ENCODE measurements at places on chromosomes 7 and 10. TPM values are rescaled to one million over a fixed set of nuclear protein-coding genes. Genes with fewer than 3 reads are reported as not detected.

- no peaks in the 10 kb centered on the region for H3K4me1 ChIP-seq
- H3K36me3 ChIP-seq, result no peaks in the 10 kb centered on the region
- DNase-seq, result no peak
- no peak overlapping the region for H3K4me3 ChIP-seq
These were observed 62.1 kb downstream of the OR13A1 start for GRCh38 chr10:45253183-45253914.

GRCh38 chr7:1223196-1223981, 9.3 kb upstream of the UNCX start:
- no peak overlapping the region for H3K4me3 ChIP-seq
- no peak overlapping the region for H3K27ac ChIP-seq
- no peaks in the 10 kb centered on the region for H3K4me1 ChIP-seq

GRCh38 chr7:53521638-53522184, 486.3 kb downstream of the POM121L12 start:
- H3K27ac ChIP-seq, result no peak overlapping the region
- no peaks in the 10 kb centered on the region for H3K36me3 ChIP-seq
- H3K4me3 ChIP-seq, result no peak overlapping the region
- no peaks in the 10 kb centered on the region for H3K4me1 ChIP-seq
- H3K27me3 ChIP-seq, result no peaks in the 10 kb centered on the region

DNA sequence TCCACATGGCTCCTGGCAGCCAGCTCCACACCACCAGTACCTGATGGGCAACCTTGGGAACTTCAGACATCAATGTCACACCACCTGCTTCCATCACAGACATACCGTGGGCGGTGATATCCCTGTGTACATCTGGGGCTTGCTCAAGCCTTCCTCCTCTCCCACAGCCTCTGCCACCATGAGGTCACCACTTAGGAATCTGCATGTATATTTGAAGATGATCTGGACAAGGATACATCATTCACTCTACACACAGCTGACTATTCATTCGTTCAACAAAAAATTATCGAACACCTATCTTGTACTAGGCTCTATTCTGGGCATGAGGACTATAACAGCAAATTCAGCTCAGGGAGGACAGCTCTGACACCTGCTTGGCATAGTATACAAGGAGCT, 6.8 kb downstream of the DLG5 start:
- no peaks in the 10 kb centered on the region for H3K27me3 ChIP-seq
- H3K4me1 ChIP-seq, result peaks cover 27% of the 10 kb centered on the region
- H3K36me3 ChIP-seq, result peaks cover 12% of the 10 kb centered on the region
- no peak overlapping the region for H3K4me3 ChIP-seq
- no peak overlapping the region for H3K27ac ChIP-seq

GRCh38 chr7:101418694-101419093, 56.0 kb downstream of the COL26A1 start:
- DNase-seq, result no peak
- H3K27me3 ChIP-seq, result peaks cover 6% of the 10 kb centered on the region
- no peaks in the 10 kb centered on the region for H3K4me1 ChIP-seq
- H3K4me3 ChIP-seq, result no peak overlapping the region

DNA sequence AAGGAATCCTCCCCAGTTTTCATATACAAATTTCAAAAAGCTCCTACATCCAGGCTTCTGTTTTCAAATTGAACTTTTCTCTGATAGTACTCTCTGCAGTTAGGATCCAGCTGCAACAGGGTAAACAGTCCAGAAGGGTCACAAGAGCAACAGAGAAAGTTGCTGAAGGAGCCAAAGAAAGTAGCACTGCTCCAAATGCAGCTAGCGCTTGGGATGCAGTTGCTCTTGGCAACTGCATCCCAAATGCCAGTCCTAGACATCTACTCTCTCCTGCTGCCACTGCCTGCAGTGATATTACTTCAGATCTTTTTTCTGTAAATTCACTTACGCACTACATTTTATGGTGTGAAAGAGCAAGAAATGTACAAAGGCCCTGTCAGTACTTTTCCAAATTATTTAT, 14.6 kb downstream of the GPR37 start:
- H3K4me3 ChIP-seq, result no peak overlapping the region
- H3K27ac ChIP-seq, result no peak overlapping the region
- no peaks in the 10 kb centered on the region for H3K4me1 ChIP-seq

GRCh38 chr7:1748839-1749173, 78.7 kb downstream of the ELFN1 start:
- DNase-seq, result no peak
- no peak overlapping the region for H3K27ac ChIP-seq
- H3K4me1 ChIP-seq, result no peaks in the 10 kb centered on the region
- peaks cover 15% of the 10 kb centered on the region for H3K27me3 ChIP-seq
- H3K36me3 ChIP-seq, result no peaks in the 10 kb centered on the region

DNA sequence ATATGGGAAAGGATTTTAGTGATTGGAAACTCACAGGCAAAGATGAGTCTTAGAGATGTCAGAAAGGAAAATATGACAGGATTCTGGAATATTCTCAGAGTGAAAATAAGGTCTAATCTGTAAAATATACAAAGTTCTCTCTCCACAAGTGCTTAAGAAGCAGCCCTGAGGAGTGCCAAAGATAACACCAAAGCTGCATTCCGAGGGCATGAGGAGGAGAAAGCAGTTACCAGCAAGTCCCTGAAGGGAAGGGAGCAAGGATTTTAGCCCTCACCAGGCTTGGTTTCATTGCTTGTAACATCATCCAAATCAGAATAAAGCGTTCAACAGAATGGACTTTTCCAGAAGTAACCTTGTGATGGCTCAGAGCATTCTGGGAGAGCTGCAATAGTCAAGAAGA, 31.4 kb upstream of the DLX6 start:
- no peak overlapping the region for H3K4me3 ChIP-seq
- DNase-seq, result peak; percentile 67
- H3K36me3 ChIP-seq, result peaks cover 3% of the 10 kb centered on the region

DNA sequence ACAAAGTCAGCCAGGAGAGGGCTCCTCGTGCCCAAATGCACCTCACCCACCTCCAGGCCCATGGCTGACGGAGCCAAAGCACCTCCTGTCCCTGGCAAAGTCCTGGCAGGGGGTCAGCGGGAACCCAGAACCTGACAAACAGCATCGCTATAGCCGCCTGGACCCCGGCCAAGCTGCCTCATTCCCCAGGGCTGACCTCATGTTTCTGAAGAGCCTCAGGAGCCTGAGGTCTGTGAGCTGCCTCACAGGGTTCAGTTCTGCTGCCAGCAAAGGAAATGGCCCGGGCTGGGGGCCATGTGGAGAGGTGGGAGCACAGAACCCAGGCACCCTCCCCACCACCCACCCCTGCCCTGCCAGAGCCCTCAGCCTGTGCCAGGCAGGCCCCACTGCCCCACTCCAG, 4.2 kb upstream of the NANOS1 start:
- no peaks in the 10 kb centered on the region for H3K36me3 ChIP-seq
- H3K4me1 ChIP-seq, result peaks cover 54% of the 10 kb centered on the region
- no peak overlapping the region for H3K27ac ChIP-seq
- DNase-seq, result peak; percentile 58
- H3K4me3 ChIP-seq, result no peak overlapping the region

DNA sequence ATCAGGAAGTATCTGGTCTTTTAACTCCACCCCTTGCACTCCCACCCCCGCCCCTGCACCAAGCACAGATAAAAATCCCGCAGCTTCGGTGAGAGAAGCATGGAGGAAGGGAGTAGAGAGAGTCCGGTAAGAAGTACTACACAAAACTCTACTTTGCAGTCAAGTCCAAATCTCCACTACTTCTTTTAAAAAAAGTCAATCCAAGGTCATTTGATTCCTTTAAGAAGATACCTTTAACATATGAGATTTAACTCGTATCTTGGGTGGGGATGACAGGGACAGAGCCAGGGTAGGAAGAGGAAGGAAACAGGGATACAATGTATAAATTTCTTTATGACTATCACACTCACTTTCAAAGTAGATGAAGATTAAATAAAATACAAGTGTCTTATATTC, 132.1 kb downstream of the NRBF2 start:
- peaks cover 3% of the 10 kb centered on the region for H3K4me1 ChIP-seq
- no peaks in the 10 kb centered on the region for H3K27me3 ChIP-seq
- DNase-seq, result peak; percentile 51
- H3K4me3 ChIP-seq, result peak overlapping the region; percentile 36
- peak overlapping the region; percentile 89 for H3K27ac ChIP-seq
- peaks cover 7% of the 10 kb centered on the region for H3K36me3 ChIP-seq

DNA sequence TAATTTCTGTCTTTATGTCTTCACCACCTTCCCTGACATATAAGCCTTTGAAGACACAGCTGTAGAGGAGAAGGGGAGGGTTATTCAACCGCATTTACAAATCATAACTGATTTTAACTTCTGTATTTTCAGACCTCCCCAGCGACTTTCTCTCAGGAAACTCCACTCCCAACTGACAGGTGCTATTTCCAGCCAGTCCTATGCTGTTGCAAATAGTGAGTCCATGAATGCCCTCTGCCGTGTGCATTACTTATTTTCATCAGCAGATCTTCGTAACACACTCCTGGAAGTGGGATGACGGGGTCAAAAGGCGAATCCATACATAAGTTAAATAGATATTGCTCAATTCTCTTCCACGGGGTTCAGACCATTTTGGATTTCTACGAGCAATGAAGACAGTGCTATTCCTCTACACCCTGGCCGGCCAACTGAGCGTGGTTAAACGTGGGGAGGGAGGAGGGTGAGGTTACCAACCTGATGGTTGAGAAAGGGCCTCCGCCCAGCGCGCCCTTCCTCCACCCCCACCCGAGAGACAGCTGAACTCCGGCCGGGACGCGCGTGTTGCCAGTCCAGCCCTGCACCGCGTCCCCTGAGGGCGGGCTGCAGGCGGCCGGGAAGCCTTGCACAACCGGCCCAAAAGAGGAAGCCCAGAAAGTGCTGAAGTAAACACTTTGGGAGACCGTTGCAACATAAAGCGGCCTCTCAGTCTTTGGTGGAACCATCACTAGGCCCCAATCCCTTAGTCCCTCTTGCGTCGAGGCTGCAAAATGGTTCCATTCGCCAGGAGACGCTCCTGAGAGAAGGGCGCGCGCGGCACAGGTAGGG, at the start of gene APBB1IP:
TSS of gene APBB1IP (plus strand) at position 705 of the 825 bp plus-strand sequence. CDS start 53,986 bp downstream, outside the sequence.
- H3K27ac ChIP-seq, result no peak within 1 kb of the TSS
- H3K4me3 ChIP-seq, result no peak within 1 kb of the TSS
- no peak for DNase-seq
- H3K4me1 ChIP-seq, result no peaks in the 10 kb centered on the region
- no peaks in the 10 kb centered on the region for H3K36me3 ChIP-seq

DNA sequence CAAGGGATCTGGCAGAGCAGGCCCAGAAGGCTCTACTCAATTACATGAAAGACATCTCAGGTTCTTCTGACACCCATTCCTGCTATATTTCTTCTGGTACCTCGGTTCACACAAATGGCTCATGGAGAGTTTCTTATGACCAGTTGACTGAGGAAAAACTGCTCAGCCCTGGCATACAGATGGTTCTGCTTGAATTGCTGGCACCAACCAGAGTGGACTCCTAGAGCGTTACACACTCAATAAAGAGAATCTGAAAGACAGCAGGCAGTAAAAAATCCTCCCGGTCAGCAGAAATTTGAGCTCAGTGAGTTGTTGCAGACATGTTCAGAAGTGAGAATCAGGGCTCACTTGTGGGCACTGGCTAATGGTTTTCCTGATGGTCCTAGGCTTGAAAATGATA, 434.4 kb downstream of the TCERG1L start:
- no peaks in the 10 kb centered on the region for H3K4me1 ChIP-seq
- H3K36me3 ChIP-seq, result no peaks in the 10 kb centered on the region
- H3K27me3 ChIP-seq, result no peaks in the 10 kb centered on the region
- H3K27ac ChIP-seq, result no peak overlapping the region
- DNase-seq, result no peak

DNA sequence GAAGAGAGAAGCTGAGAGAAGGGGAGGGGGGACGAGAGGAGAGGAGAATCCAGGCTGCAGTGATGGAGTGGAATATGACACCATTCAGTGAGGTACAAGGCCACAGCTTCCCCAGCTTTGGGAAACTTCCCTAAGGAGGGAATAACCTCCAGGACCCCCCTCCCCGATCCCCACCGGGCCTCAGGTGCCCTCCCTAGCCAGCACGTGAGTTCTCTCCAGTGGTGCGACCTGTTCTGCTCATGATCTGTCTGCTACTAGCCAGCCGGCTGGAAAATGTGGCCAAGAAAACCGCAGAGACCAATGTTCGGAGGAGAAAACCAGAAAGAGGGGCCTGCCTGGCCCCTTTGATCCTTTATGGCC, 39.9 kb upstream of the AGK start:
- DNase-seq, result no peak
- no peaks in the 10 kb centered on the region for H3K36me3 ChIP-seq
- H3K27me3 ChIP-seq, result no peaks in the 10 kb centered on the region
- no peaks in the 10 kb centered on the region for H3K4me1 ChIP-seq
- no peak overlapping the region for H3K27ac ChIP-seq

- H3K4me3 ChIP-seq, result no peak overlapping the region
- DNase-seq, result no peak
- H3K27me3 ChIP-seq, result no peaks in the 10 kb centered on the region
- H3K4me1 ChIP-seq, result peaks cover 28% of the 10 kb centered on the region
- H3K36me3 ChIP-seq, result no peaks in the 10 kb centered on the region
- no peak overlapping the region for H3K27ac ChIP-seq
These were observed 18.4 kb downstream of the DLG5 start for GRCh38 chr10:77907900-77908717.

GRCh38 chr10:86658261-86658741, 4.0 kb downstream of the OPN4 start:
- H3K4me3 ChIP-seq, result no peak overlapping the region
- H3K4me1 ChIP-seq, result peaks cover 8% of the 10 kb centered on the region
- no peak for DNase-seq

GRCh38 chr10:46992803-46993561, 81.8 kb downstream of the PTPN20 start:
- no peaks in the 10 kb centered on the region for H3K27me3 ChIP-seq
- no peak for DNase-seq
- no peaks in the 10 kb centered on the region for H3K36me3 ChIP-seq

DNA sequence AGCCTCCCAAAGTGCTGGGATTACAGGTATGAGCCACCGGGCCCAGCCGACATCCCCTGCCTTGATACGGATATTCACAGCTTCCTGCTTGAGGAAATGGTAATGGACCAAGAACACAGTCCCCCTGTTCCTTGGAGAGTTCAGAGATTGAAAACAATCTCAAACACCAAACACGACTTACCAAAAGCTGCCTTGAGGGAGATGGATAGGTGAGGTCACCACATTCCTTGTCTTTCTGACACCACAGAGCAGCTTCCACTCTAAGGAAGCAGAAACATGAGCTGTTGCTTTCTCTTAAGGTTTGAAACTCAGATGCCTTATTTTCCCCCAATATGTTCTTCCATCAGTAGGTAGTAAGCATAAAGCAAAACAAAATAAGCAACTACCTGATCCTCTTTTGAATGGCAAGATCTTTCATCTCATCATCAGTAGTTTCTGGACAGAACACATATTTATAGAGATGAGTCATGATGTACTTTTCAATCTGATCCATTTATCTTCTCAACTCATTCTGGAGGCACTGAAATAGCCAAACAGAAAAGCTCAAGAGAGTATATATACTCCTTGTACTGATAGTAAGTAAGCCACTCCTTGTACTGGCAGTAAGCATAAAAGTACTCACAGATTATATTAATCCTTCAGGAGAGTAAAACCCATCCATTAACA, 199.1 kb upstream of the KCTD7 start:
- no peaks in the 10 kb centered on the region for H3K27me3 ChIP-seq
- no peak overlapping the region for H3K4me3 ChIP-seq
- no peak for DNase-seq
- no peaks in the 10 kb centered on the region for H3K4me1 ChIP-seq

Gene SPDYE11
- not detected for total RNA-seq

Gene NPSR1
- total RNA-seq, result not detected

Gene PTN
- total RNA-seq, result 70.6 TPM

Gene TBC1D12
- 22.3 TPM for total RNA-seq

Gene OR6B1
- total RNA-seq, result not detected

Gene SYCE1
- total RNA-seq, result not detected
